Motor neuron (in vitro differentiated cells): ENCODE measurements at places on chromosomes 1 and 21. TPM values are rescaled to one million over a fixed set of nuclear protein-coding genes. Genes with fewer than 3 reads are reported as not detected.

Gene ADORA1
- 3.8 and 4.5 TPM in 2 replicates for total RNA-seq

DNA sequence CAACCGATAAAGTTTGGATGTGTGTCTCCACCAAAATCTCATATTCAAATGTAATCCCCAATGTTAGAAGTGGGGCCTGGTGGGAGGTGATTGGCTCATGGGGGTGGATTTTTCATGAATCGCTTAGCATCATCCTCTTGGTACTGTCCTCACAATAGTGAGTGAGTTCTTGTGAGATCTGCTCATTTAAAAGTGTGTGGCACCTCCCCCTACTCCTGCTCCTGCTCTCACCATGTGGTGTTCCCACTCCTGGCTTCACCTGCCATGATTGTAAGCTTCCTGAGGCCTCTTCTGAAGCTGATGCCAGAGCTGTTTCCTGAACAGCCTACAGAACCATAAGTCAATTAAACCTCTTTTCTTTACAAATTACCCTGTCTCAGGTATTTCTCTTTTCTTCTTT, 28.2 kb upstream of the PRDX6 start:
- ATAC-seq: no peak

GRCh38 chr1:155816351-155816750, 40.7 kb downstream of the GON4L start:
- no peak for ATAC-seq

DNA sequence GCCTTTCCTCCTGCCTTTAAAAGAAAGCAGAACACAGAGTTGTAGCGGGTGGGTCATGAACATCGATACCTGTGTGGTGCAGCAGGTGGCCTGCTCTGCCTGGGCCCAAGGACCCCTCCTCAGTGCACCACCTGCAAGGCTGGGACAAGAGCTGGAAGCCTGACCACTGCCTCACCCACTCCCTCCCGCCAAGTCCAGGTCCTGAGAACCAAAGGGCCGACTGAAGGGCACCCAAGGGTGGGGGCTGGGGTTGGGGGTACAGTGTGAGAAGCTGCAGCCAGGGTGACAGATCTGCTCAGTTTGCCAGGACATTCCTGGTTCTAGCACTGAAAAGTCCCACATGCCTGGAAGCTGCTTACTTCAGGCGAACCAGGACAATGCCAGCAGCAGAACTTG, 36.1 kb downstream of the NTPCR start:
- no peak for ATAC-seq

Gene CDC42BPA
- 68.6 and 77.4 TPM in 2 replicates for total RNA-seq
